ENCODE measurements at places on chromosomes 3 and 15.

- DNase-seq = no peak
Observed at GRCh38 chr3:50251220-50251619, 15.2 kb downstream of the GNAI2 start.

DNA sequence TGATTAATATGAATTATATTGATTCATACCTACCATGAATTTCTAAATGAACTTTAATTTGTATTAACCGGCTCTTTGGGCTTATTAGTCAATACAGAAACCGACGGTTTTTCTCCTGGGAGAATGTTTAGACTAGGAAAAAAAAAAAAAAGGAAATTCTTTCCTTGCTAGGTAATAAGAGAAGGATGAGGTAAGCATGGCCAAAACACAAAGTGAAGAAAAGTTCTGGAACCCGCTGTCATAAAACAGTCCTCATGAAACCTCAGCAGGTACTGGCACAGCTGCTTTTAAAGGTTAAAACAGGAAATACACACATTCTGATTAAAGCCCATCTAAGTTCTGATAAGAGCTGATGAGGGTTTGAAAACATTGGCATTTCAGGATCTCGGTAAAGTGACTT is 30.8 kb upstream of the PSTPIP1 start:
- DNase-seq = no peak

DNA sequence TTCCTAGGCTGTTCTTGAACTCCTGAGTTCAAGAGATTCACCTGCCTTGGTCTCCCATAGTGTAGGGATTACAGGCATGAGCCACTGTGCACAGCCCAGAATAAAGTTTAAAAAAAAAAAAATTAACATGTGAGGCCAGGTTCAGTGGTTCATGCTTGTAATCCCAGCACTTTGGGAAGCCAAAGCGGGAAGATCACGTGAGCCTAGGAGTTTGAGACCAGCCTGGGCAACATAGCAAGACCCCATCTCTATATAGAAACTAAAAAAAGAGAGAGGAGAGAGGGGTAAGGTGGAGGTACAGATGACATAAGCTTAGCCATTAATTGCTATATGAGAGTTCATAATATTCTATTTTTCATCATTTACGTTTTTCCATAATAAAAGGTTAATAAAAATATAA is 21.5 kb downstream of the ZNF148 start:
- no peak for DNase-seq

GRCh38 chr3:45109771-45110508 is 36.2 kb downstream of the CDCP1 start:
- no peak for DNase-seq
